Upper lobe of right lung (tissue), 1 donor: ENCODE measurements at places on chromosomes 11 and 22. TPM values are rescaled to one million over a fixed set of nuclear protein-coding genes. Genes with fewer than 3 reads are reported as not detected.

DNA sequence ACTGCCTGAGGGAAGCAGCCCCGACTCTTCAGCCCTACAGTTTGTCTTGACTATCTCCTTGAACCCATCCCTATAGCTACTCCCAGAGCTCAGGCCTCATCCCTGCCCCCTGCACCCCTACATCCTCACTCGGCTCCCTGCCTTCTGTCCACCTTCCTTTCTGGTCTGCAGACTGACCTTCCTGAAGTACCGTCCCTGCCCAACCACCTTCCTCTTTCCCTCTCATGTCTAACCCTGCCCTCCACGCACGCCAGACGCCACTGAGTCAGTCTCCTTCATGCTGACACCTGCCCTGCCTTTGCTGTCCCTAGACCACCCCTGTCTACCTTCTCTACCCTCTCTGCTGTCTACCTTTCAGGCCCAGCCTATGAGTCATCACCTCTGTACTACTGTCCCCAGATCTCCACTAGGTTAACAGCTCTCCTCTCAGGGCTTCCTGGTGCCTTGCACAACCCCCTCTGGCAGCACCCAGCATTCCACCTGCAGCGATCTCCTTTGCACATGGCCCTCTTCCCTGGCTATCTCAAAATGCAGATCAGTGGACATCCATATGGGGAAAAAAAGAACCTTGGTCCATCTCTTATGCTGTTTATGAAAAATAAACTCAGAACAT, 8.9 kb downstream of the KCTD21 start:
- no peaks in the 10 kb centered on the region for H3K4me1 ChIP-seq
- H3K4me3 ChIP-seq = no peak overlapping the region
- no peak overlapping the region for H3K27ac ChIP-seq
- H3K27me3 ChIP-seq = no peaks in the 10 kb centered on the region

- DNase-seq = no peak
- H3K27ac ChIP-seq = no peak overlapping the region
- no peaks in the 10 kb centered on the region for H3K36me3 ChIP-seq
These were observed 76.8 kb upstream of the CREB3L1 start for GRCh38 chr11:46200537-46201281.

- no peak for DNase-seq
- H3K36me3 ChIP-seq = no peaks in the 10 kb centered on the region
- no peak overlapping the region for H3K4me3 ChIP-seq
- no peak overlapping the region for H3K27ac ChIP-seq
These were observed 28.8 kb upstream of the EXPH5 start for GRCh38 chr11:108622341-108622740.

- no peaks in the 10 kb centered on the region for H3K27me3 ChIP-seq
- no peak overlapping the region for H3K27ac ChIP-seq
- H3K4me3 ChIP-seq = no peak overlapping the region
- H3K4me1 ChIP-seq = no peaks in the 10 kb centered on the region
- peaks cover 31% of the 10 kb centered on the region for H3K36me3 ChIP-seq
- peak; percentile 56 for DNase-seq
These were observed 75.7 kb upstream of the PITPNB start for GRCh38 chr22:27994481-27995331.

Gene KDM4D
- 0.52 TPM for total RNA-seq

- DNase-seq = peak; percentile 76
- H3K27me3 ChIP-seq = no peaks in the 10 kb centered on the region
- H3K36me3 ChIP-seq = no peaks in the 10 kb centered on the region
- peak overlapping the region; percentile 24 for H3K27ac ChIP-seq
- H3K4me3 ChIP-seq = no peak overlapping the region
These were observed 20.0 kb downstream of the DAGLA start for GRCh38 chr11:61700212-61700611.

DNA sequence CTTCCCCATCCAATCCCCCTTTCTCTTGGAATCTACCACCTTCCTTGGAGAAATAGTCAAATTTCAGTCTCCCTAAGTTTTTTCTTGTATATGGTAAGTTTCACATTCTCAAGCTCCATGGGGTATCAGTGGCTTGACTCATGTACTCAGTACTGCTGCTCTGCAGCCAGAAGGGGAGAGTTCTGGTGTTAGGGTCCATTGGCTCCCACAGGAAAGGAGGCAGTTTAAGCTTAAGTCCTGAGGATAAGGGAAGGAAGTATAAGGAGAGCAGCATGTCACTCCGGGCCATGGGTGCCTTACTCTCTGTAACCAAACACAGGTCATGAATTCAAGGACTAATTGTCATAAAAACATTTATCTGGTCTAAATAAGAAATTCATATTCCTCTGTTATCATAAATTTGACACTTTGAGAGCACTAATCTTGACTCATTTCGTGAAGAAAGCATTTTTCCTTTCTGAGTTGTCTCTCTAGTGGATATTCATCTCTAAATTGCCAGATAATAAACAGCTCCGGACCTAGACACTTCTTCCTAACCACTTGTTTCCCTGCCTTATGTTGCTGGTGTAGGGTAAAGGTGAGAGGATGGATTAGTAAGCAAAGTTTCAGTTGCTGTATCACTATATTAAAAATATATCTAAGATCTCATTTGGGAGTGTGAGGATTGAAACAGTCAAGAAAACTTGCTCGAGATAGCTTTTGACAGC, 20.1 kb upstream of the SORL1 start:
- no peaks in the 10 kb centered on the region for H3K27me3 ChIP-seq
- H3K4me3 ChIP-seq = no peak overlapping the region
- H3K4me1 ChIP-seq = peaks cover 8% of the 10 kb centered on the region
- no peak overlapping the region for H3K27ac ChIP-seq
- no peaks in the 10 kb centered on the region for H3K36me3 ChIP-seq

Gene IL17REL
- not detected for total RNA-seq

DNA sequence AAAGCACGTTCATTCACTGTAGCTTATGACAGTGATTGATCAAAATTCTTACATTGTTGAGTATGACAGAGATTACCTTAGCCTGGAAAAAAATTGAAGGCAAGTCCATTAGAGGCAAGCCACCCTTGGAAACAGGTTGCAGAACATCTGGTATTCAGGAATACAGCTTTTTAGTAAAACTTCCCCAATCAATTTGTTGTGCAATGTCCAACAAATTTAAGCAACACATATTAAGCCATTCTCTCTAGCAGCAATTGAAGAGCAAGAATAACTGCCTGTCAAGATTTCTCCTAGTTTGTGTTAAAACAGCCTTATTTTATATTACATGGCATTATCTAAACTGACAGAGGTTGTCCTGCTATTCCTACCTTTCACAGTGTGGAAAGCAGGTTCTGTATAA, 37.0 kb downstream of the BCL2L13 start:
- peaks cover 4% of the 10 kb centered on the region for H3K4me1 ChIP-seq
- DNase-seq = no peak
- no peak overlapping the region for H3K4me3 ChIP-seq
- peaks cover 2% of the 10 kb centered on the region for H3K36me3 ChIP-seq
- H3K27ac ChIP-seq = no peak overlapping the region
- H3K27me3 ChIP-seq = no peaks in the 10 kb centered on the region

Gene PGR
- 3.0 TPM for total RNA-seq

Gene KIRREL3
- not detected for total RNA-seq

Gene MUC2
- not detected for total RNA-seq

DNA sequence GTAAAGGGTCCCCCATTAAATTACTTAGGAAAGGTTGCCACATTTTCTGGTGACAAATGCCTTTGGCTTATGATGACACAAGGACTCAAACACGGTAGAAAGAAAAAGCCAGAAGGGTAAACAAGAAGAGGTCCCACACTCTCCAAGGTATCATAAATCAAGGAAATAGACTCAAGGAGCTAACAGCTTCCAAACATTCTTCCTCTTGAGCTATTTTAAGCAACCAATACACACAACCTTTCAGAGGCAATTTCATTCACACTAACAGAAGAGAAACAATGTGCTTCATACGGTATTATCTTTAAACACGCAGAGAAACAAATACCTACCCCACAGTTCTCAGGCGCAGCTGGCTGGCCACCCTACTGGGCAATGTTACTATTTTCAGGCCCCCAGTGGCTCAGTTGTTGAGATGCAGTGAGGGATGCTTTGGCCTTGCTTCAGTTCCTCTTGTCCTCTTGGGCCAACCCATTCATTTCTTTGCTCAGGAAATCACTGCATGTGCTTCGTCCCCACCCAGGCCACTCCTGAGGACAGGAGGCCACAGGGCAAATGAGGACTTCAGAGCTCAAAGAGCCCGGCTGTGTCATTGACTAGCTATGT, 15.8 kb downstream of the ABTB2 start:
- no peak overlapping the region for H3K27ac ChIP-seq
- no peaks in the 10 kb centered on the region for H3K27me3 ChIP-seq
- no peak overlapping the region for H3K4me3 ChIP-seq
- H3K4me1 ChIP-seq = peaks cover 28% of the 10 kb centered on the region
- no peak for DNase-seq
- H3K36me3 ChIP-seq = no peaks in the 10 kb centered on the region

Gene TCIRG1
- 216 TPM for total RNA-seq

GRCh38 chr11:117550466-117550865, 222.8 kb downstream of the CEP164 start:
- H3K27ac ChIP-seq = no peak overlapping the region
- DNase-seq = no peak
- H3K4me3 ChIP-seq = no peak overlapping the region
- no peaks in the 10 kb centered on the region for H3K27me3 ChIP-seq

Gene OR5M10
- not detected for total RNA-seq

DNA sequence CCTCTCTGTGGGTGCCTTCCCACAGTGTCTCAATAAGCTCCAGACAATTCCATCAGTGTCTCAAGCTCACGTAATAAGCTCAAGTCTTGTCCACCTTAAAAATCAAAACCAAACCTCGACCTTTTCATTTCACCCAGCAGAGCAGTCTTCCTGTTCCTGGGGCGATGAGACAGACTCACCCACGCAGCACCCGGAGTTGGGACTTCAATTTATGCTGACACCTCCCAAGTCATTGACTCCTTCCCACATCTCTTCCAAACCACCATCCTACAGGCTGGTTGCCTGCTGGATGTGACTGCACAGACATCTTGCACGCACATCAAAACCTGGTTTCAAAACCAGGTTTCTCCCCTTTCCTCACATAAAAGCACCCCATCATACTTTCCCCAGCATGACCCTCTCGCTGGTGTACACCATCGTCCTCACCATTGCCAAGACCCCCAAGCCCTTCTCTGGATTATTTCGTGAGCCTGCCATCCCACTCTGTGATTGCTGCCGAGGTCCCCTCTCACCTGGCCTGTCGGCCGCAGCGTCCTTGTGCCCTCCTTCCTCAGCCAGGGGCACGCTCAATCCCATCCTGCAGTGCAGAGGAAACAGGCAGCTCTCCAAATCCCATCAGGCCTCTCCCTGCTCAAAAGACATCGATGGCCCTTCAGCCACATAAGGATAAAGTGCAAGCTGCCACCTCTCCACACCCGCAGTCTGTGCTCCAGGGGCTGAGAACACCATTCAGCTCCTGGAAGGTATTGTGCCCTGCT, 45.1 kb upstream of the FBXO3 start:
- no peak for DNase-seq
- no peaks in the 10 kb centered on the region for H3K36me3 ChIP-seq
- H3K4me3 ChIP-seq = no peak overlapping the region
- no peak overlapping the region for H3K27ac ChIP-seq

Gene FAM111B
- total RNA-seq = 0.87 TPM

GRCh38 chr22:43050995-43051394, 36.0 kb upstream of the PACSIN2 start:
- H3K27ac ChIP-seq = no peak overlapping the region
- H3K4me3 ChIP-seq = no peak overlapping the region
- H3K36me3 ChIP-seq = no peaks in the 10 kb centered on the region

GRCh38 chr22:20206709-20207215, 55.9 kb upstream of the CCDC188 start:
- peak; percentile 83 for DNase-seq
- H3K4me3 ChIP-seq = peak overlapping the region; percentile 74
- no peaks in the 10 kb centered on the region for H3K36me3 ChIP-seq
- no peaks in the 10 kb centered on the region for H3K27me3 ChIP-seq

Gene OR5T3
- not detected for total RNA-seq

Gene KRTAP5-9
- total RNA-seq = not detected

GRCh38 chr11:93741882-93742226, 382 bp downstream of the C11orf54 start:
- peak overlapping the region; percentile 94 for H3K27ac ChIP-seq
- H3K4me1 ChIP-seq = peaks cover 42% of the 10 kb centered on the region
- H3K36me3 ChIP-seq = peaks cover 21% of the 10 kb centered on the region
- DNase-seq = no peak
- no peaks in the 10 kb centered on the region for H3K27me3 ChIP-seq

- H3K27ac ChIP-seq = no peak overlapping the region
- H3K4me1 ChIP-seq = no peaks in the 10 kb centered on the region
- DNase-seq = no peak
These were observed 164.2 kb downstream of the NTM start for GRCh38 chr11:131534611-131535010.

Gene PRR5L
- total RNA-seq = 24.5 TPM

- H3K27me3 ChIP-seq = no peaks in the 10 kb centered on the region
- H3K4me3 ChIP-seq = no peak overlapping the region
- peak; percentile 58 for DNase-seq
- H3K4me1 ChIP-seq = no peaks in the 10 kb centered on the region
These were observed 107.0 kb downstream of the CTTN start for GRCh38 chr11:70505331-70505731.

GRCh38 chr11:58788355-58789023, 56.0 kb downstream of the GLYATL2 start:
- no peaks in the 10 kb centered on the region for H3K36me3 ChIP-seq
- H3K4me3 ChIP-seq = no peak overlapping the region
- DNase-seq = no peak
- H3K27ac ChIP-seq = no peak overlapping the region
- no peaks in the 10 kb centered on the region for H3K4me1 ChIP-seq

Gene GGT1
- 131 TPM for total RNA-seq

Gene CLMP
- 17.6 TPM for total RNA-seq

DNA sequence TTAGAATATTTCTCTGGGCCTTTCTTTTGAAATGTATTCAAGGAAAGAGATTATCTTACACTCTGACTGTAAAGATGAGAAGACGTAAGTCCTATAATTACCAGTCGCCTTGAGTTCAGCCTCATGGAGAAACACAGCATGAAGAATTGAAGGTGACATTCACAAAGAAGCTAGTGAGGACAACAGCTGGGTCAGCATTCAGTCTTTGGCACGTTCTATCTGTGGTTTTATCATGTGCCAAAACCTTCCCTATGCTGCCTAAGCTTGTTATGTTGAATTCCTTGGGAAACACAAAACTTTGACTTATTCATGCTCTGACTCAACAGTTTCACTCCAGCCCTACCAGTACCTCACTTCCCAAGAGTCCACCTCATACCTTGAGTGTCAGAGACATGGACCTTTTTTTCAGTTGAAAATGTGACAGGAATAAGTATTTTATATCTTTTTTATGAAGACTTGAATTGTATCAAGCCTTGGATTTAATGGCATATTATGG, 198.8 kb upstream of the KIRREL3 start:
- H3K36me3 ChIP-seq = no peaks in the 10 kb centered on the region
- no peak for DNase-seq
- H3K27me3 ChIP-seq = no peaks in the 10 kb centered on the region
- H3K4me3 ChIP-seq = no peak overlapping the region
- no peak overlapping the region for H3K27ac ChIP-seq

GRCh38 chr22:18075720-18076497, 1.9 kb upstream of the PEX26 start:
- peaks cover 12% of the 10 kb centered on the region for H3K36me3 ChIP-seq
- peak; percentile 63 for DNase-seq
- H3K4me1 ChIP-seq = peaks cover 23% of the 10 kb centered on the region
- H3K4me3 ChIP-seq = no peak overlapping the region

Gene DRD4
- total RNA-seq = 1.2 TPM
